ENCODE measurements at places on chromosomes 7 and 10. TPM values are rescaled to one million over a fixed set of nuclear protein-coding genes. Genes with fewer than 3 reads are reported as not detected.

The SPDYE11 gene
- not detected for total RNA-seq

DNA sequence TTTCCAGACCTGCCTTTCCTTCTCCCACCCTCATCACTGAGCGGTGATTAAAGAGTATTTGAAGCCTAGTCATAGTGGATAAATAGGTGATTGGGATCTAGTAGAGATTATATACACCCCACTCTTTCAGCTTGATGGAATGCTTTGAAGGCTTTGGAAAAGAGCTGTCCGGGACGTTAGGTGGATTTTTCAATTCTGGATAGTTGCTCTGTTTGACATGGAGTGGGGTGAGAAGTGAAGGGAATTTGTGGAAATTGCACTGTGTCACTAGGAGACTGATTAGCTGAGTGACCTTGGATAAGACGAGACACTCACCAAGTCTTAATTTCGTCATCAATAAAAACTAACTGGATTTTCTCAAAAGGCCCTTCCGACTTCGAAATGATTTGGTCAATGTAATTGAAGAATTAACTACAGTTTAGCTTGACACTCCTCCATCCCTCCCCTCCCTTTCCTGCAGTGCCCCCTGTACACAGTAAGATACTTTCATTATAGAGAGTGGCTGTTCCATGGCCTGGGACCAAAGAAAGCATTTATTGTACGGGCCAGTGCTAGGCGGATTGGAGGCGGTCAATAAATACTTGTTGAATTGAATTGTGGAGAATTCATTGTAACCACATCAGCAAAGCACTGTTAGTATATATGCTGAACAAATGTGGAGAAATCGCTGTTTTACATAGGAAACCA lies 962 bp downstream of the ZKSCAN1 start:
- DNase-seq = peak; percentile 23

- DNase-seq = peak; percentile 81
Observed at GRCh38 chr10:33332183-33333065, 2.0 kb downstream of the NRP1 start.

The LEP gene
- not detected for total RNA-seq

The CPSF4 gene
- total RNA-seq = 33.8 TPM

DNA sequence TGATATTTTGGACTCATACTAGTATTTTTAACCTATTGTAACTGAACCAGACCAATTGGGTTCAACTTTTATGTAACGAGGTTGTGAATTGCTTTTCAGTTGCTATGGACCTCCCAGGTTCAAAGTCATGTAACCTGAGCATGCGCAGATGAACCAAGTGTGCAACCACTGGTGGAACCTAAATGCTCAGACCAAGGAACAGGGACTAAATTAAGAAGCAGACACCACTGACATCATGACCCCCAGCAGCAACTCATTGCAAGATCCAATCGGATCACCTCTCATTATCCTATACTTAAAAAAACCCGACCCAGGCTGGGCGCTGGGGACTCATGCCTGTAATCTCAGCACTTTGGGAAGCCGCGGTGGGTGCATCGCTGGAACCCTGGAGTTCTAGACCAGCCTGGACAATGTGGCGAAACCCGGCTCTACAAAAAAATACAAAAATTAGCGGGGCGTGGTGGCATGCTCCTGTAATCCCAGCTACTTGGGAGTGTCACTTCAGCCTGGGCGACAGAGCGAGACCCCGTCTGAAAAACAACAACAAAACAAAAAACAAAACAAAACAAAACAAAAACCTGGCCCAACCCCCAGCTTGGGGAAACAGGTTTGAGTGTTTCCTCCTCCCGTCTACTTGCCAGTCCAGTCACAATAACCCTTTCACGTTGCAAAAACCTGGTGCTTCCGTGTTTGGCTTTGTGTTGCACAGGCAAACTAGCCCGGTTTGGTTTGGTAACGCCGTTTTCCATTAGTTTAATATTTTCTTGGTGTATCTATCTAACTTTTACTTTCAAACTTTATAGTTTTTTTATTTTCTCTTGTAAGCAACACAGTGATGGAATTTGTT lies 11.3 kb upstream of the ZNF518A start:
- DNase-seq = peak; percentile 22

DNA sequence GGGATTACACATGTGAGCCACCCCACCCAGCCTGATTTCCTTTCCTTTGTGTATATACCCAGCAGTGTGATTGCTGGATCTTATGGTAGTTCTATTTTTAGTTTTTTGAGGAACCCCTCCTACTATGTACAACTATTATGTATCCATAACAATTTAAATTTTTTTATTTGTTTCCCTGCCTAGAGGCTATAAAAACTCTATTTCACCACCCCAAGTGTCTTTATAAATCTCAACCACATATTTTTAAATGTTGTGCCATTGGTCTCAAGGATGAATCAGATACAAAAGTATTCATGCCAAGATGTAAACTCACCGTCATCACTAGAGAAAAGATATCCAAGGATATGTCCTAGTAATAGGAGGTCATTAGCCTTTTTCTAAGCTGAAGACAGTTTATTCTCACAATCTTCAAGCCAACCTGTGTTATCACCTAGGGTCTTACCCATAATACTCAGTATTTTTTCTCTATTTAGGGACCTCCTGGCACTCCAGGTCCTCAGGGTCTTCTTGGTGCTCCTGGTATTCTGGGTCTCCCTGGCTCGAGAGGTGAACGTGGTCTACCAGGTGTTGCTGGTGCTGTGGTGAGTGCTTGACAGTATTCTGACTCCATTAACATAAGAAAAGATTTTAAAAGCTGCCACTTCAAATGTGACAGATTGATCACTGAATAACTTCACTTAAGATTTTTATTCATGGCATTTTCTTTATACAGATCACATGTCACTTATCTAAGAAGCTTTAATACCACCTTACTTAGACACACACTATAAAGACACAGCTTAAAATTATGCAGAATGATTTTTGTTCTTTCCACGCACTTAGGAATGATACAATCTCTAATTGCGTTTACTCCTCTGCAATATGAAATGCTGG lies 29.4 kb downstream of the COL1A2 start:
- peak; percentile 80 for DNase-seq

DNA sequence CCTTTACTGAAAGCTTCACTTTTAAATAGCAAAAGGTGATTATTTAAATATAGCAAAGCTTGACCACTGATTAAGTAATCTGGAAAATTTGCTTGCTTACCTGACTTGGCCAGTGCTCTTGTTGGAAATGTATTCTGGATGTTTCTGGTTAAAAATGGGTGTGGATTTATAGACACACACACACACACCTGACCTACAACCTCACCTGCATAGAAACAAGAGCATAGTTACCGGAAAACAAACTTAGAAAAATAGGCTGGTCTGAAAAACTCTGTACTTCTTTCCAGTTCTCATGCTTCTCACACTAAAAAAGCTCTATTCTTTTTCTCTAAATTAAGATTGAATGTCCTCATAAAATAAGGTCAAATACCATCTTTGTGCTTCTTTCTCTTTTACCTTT lies at the start of gene AGR3:
AGR3 (minus strand) TSS at position 140 of the 400 bp plus-strand sequence. CDS start 3,365 bp downstream, outside the sequence.
- no peak for DNase-seq

DNA sequence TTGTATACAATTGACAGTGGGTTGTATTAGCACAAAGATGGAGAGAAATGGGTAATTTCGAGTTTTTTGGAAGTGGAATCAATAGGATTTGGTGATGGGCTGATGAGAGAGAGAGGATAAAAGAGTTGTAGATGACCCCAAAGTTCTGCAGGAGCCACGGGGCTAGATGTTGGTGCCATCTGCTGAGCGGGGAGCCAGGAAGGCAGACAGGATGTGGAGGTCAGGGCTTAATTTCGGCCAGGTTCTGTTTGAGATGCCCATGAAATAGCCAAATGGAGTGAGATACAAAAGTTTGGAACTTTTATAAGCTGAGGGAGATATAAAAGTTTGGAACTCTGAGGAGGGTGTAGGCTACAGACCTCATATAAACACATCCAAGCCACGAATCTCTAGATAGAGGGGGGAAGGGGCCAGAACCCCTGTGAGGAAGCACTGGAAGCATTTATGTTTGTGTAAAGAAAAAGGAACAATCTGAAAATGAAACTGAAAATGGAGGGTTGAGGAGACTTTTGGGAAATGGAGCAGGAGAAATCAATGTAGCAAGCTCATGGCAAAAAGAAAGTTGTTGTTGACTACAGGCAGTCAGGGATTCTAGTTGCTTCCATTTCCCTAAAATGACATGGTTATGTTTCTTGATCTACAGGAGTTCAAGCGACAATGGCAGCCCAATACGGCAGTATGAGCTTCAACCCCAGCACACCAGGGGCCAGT lies 2.2 kb downstream of the GIMAP4 start:
- no peak for DNase-seq

The SYT15B gene
- total RNA-seq = not detected

GRCh38 chr7:50309721-50310120 lies 5.2 kb downstream of the IKZF1 start:
- no peak for DNase-seq

DNA sequence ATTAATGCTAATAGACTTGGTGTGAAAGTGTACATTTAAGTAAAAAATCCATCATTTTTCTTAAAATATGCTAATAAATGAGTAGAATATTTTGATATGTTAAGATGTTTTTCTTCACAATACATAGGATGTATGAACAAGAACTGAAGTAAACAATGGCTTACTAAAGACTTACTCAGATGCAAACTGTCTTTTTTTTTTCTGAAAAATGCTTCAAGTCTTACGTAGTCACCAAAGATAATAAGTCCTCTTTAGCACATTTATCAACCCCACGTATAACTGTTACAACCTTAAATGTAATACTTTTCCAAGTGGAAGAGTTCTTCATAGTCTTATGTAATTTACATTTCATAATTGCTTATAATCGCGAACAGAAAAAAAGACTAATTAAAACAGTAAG lies 54.8 kb downstream of the MDFIC start:
- DNase-seq = peak; percentile 32

All from fibroblast of villous mesenchyme (primary cell).